ENCODE measurements at places on chromosomes 12 and 14.

GRCh38 chr12:93783832-93784231, 106.7 kb downstream of the CRADD start:
- no peak for DNase-seq

GRCh38 chr14:33554988-33555387, 395.9 kb downstream of the EGLN3 start:
- DNase-seq = no peak

GRCh38 chr12:31035226-31035625, 38.4 kb upstream of the DDX11 start:
- no peak for DNase-seq

- no peak for DNase-seq
Measured at GRCh38 chr14:57013987-57014386, 203.7 kb upstream of the OTX2 start.

GRCh38 chr12:132085291-132085635, 58.9 kb downstream of the DDX51 start:
- no peak for DNase-seq

GRCh38 chr12:64400041-64400440, 4.2 kb upstream of the XPOT start:
- DNase-seq = no peak

- DNase-seq = no peak
Measured at GRCh38 chr14:36055681-36056225, 120.8 kb downstream of the PTCSC3 start.

DNA sequence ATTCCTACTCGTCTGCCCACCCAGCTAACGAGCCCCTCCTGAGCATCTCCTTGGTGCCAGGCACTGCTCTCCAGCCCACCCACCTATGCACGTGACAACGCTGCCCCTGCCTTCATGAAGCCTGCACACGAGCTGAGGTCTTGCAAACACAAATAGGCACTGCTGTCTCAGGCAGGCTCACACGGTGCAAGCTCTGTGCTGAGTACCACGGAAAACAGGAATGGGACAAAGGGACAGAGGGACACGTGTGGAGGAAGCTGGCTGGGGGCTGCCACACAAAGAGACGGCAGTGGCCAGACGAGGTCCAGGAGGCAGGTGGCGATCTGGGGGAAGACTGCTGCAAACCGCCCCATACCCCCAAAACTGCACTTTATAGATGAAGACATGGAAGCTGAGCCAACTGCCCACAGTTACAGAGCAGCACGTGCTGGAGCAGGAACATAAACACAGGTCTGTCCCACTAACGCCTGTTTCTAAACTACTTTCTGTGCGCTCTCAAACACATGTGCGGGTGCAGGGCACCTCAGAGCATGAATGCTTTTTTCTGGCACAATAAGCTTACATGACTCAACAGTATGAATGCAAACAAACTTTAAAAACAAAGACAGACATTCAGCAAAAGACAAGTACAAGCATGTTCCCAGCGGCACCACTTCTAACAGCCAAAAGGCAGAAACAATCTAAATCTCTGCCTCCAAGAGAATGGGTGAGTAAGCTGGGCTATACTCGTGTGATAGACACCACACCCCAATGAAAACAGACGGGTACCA, 64.5 kb downstream of the AMN start:
- no peak for DNase-seq

- no peak for DNase-seq
Measured at GRCh38 chr14:69841656-69842055, 37.6 kb upstream of the SMOC1 start.

DNA sequence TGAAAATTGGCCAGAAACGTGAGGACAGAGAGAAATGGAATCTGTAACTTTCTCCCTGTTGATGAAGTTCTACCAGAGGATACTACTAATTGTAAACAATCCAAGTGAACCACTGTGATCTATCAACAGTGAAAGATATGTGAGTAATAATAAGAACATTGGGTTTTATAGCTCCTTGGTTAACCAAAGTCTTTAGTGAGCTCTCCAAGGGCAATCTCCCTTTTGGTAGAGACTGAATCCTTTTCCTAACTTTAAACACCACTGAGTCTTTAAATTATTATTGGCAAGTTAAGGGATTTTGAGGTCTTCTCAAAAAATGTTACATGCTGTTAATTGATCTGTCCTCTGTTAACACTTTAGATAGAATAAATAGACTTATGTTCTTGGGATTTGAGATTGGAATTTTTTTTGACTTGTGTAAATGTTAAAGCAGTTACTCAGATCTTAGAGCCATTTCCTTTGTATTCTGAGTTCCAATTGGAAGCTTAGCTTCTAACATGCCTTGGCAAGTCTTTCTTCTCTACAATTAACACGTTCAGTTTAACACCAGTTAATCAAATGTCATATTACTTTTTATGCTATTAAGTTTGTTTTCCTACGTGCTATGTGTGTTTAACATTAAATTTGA, 338.2 kb upstream of the DDHD1 start:
- no peak for DNase-seq

GRCh38 chr12:67025543-67026114, 243.5 kb upstream of the CAND1 start:
- no peak for DNase-seq

GRCh38 chr12:78671295-78671694, 193.3 kb upstream of the SYT1 start:
- DNase-seq = no peak

- no peak for DNase-seq
Measured at GRCh38 chr12:67876305-67876915, 112.8 kb upstream of the IFNG-AS1 start.

GRCh38 chr14:56805992-56806727, 4.1 kb downstream of the OTX2 start:
- DNase-seq = no peak

GRCh38 chr12:88993651-88994050, 358.6 kb downstream of the DUSP6 start:
- DNase-seq = peak; percentile 55

- DNase-seq = no peak
Measured at GRCh38 chr12:67327466-67327865, 58.3 kb downstream of the CAND1 start.

DNA sequence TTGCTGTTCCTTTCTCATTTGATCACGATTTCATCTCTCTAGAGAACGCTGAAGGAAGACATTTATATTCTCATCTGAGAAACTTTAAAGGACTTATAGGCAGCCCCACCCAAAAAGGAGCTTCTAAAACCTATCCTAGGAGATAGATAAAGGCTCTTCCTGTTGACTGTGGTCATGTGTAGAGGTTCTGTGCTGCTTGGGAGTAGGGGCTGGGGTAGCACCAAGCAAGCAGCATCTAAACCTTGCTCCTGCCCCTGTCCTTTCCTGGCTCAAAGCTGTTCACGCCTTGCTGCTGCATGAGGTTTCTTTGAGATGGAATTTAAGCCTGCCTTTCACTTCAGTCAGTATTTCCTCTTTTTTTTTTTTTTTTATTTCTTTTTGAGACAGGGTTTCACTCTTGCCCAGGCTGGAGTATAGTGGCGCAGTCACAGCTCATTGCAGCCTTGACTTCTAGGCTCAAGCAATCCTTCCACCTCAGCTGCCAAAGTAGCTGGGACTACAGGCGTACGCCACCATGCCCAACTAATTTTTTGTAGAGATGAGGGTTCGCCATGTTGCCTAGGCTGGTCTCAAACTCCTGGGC, 41.4 kb downstream of the RAB35 start:
- no peak for DNase-seq

- DNase-seq = no peak
Measured at GRCh38 chr14:79583738-79584408, 627.4 kb downstream of the DIO2 start.

GRCh38 chr12:67772267-67773169, 124.0 kb downstream of the DYRK2 start:
- DNase-seq = no peak

DNA sequence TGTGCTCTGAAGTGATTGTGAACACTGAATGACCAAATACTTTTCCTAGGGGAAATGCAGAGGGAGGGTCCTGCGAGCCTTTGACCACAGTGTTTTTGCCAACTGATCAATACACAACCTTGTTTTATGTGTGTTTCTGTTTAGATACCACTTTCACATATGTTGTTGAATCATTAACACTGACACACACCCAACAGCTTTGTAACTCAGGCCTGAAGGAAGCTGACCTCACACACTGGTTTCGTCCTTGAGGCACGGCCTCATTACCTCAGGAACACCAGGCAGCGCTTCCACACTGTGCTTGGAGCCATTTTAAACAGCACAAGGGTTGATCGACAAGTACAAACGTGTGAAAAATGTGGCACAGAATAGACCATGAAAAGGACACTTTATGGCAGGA, 60.0 kb downstream of the PPFIBP1 start:
- DNase-seq = no peak

DNA sequence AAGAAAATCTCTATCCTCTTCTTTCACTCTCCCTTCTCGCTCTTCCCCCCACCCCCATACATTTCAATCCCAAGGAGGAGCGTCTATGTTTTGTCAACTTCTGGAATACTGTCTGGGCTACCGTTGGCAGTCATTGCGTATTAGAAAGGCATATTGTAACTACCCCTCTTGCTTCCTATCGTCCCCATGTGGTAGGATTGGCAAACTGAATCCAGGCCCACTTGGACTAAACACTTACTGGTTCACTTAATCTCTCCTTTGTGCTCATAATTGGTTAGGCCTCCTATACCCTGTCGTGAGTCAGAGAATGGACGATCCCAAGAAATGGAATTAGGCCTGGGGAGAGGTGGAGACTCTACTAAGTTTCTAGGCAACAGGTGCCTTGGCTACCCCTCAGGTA, 68.8 kb upstream of the SLC8A3 start:
- DNase-seq = no peak
